ENCODE measurements at places on chromosomes 7 and 10.

- DNase-seq = no peak
Measured at GRCh38 chr10:86533328-86533727, 11.7 kb upstream of the WAPL start.

- DNase-seq = peak; percentile 44
Measured at GRCh38 chr10:72567421-72567820, 58.5 kb downstream of the MICU1 start.

DNA sequence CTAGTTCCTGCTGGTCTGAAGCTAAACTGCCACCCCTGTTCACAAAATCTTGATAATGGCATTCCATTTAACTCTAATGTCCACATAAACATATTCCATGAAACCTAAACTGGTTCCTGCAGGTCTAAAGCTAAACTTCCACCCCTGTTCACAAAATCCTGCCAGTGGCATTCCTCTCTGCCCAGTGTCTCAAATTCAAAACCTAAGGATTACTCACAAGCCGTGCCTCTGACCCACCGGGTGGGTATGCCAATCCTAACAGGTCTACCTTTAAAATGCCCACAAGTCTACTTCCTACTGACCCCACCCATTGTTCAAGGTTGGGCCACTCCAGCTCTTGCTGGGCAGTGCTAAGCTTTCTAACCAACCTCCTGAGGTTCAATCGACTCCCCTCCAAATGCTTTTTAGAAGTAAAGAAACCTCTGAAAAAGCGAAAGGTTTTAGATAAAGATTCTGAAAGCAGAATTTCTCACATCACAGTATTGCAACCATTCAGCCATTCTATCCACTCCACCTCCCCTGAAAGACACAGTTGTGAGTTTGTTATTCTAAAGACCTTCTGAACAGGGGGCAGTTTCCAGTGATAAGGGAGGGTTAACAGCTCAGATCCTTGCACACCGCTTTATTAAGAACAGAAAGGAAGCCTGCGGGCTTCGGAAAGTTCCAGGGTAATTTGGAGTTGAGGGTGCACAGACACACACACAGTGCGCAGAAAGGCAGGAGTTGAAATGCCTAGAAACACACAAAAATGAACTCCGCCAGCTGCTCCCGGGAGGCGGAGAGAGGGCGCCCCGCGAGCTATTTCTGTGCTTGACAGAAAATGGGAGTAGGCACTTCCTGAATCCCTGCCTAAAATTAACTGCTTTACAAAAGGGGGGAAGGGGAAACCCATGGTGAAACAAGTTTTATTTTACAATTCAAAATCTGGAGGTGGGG, 87.7 kb downstream of the TNS3 start:
- DNase-seq = no peak

DNA sequence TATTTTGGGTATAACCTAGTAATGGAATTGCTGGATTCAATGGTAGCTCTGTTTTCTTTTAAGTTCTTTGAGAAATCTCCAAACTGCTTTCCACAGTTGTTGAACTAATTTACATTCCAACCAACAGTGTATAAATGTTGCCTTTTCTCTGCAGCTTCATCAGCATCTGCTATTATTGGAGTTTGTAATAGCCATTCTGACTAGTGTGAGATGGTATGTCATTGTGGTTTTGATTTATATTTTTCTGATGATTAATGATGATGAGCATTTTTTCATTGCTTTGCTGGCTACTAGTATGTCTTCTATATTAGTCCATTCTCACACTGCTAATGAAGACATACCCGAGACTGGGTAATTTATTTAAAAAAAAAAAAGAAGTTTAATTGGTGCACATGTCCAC, 248.6 kb upstream of the MAGI2 start:
- no peak for DNase-seq

GRCh38 chr7:130273081-130273932, 6.6 kb downstream of the CPA2 start:
- no peak for DNase-seq

GRCh38 chr10:58291538-58292174, 22.7 kb downstream of the CISD1 start:
- no peak for DNase-seq

GRCh38 chr10:127550861-127551260, 1.8 kb downstream of the NPS start:
- DNase-seq = no peak

GRCh38 chr10:69218831-69219230, 1.3 kb upstream of the HKDC1 start:
- DNase-seq = no peak

Measured in SJSA1 (cell line).